Choroid plexus epithelial cell (primary cell): ENCODE measurements at places on chromosomes 2 and 18.

DNA sequence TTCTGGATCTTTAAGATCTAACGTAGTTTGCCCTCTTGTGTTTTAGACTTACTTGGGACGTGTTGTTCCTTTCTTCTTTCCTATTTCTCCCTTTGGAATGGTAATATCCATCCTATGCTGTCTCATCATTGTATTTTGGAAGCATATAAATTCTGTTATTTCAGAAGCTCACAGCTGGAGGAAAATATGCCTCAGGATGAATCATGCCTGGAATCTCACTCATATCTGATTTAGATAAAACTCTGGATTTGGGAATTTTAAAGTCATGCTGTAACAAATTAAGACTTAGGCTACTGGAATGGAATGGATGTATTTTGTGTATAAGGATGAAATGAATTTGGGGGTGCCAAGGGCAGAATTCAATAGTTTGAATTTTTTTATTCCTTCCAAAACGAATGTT, 245.2 kb upstream of the GULP1 start:
- no peak for DNase-seq

DNA sequence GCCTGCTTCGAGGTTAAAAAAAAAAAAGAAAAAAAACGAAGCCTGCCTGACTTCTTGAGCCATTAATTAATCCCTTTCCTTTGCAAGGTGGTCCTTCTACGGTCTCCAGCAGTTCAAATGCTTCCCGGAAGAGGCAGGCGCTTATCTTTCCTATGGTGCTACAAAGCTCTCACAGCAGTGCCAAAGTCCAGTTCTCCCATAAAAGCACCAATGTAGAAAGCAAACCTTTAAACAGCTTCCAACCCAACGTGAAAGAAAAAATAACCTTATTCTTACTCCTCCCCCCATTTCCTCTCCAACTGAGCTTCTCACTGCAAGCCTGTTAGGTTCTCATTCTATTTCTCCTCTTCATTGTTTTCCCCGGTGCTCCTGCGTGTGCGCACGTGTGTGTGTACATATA, 317.4 kb upstream of the SOX11 start:
- no peak for DNase-seq

DNA sequence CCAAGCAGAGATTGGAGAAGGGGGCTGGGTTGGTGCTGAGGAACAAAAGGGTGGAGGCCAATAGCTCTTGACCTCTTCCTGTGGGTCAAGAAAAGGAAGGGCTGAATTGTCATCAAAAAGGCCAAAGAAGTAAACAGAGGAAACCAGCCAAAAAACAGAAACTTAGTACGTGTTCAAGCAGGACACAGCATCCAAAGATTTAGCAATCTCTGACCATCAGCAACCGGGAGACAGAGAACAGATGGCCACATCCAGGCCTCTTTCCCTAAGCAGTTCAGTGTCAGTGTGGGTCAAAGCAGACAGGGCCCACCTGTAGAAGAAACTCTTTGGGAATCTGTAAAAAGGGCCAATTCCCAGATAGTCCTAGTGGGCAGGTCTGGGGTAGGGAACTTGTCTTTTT, 2.9 kb downstream of the DNPEP start:
- DNase-seq: no peak

DNA sequence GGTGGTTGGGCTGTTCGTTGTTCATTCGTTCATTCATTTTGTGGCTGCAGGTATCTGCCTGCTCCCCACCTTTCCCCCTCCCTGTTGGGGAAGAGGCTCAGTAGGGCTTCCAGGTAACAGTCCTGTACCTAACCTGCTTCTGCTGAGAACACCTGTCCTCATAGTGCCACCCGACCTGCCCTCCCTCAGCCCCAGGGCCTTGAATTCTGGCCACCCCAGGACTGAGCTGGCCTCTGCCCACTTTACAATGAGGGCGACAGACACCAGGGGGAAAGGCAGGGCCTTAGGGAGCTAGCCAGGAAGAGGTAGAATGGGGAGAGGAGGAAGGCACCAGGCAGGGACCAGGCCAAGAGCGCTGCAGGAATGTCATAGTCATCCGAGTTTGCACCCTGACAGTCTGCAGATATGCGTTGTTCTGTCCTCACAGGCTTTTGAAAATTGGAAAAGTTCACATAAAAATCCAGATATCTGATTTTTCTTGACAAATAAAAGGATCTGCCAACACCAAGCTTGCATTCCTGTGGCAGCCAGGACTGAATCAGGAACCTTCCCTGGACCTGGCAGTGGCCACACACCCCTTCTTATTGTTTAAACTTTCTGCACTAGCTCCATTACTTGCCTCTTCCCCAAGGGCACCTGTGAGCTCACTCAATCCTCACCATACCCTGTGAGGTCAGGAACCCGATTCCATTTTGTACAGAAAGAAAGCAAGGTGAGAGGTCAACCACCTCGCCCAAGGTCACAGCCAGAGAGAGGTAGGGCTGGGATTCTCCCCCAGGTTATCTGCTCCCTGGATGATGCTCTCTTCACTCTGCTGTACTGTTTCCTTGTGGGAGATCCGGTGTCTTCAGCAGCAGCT, 35.3 kb upstream of the MRPL33 start:
- no peak for DNase-seq

DNA sequence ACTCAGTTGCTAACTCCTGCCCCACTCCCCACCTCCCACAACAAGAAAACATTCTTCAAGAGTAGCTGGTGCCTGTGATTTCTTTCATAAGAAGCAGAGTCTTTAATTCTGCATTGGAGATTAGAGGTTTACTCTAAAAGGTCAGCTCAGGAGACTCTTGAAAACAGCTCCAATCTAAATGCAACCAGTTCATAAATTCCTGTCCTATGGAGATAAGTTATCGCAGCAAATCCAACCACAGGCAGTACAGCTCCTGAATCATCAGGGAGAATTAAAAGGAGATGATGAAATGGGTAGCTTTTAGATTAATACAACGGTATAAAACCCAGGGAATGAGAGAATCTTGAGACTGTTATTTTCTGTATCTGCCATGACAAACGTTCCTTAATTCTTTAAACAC, 130.7 kb downstream of the SOCS6 start:
- DNase-seq: peak; percentile 53

GRCh38 chr2:221554769-221555493, 17.2 kb downstream of the EPHA4 start:
- DNase-seq: peak; percentile 24

- DNase-seq: peak; percentile 86
Observed at GRCh38 chr18:68448736-68449135, 266.2 kb downstream of the TMX3 start.
